ENCODE measurements at places on chromosomes 2 and 18. TPM values are rescaled to one million over a fixed set of nuclear protein-coding genes. Genes with fewer than 3 reads are reported as not detected.

Gene RTP5
- total RNA-seq = not detected

Gene PRKAG3
- total RNA-seq = not detected

Gene UBE2E3
- 78.7 TPM for total RNA-seq

Gene MLPH
- 53.1 TPM for total RNA-seq

Gene CYBRD1
- total RNA-seq = 10.2 TPM

Gene CNDP1
- not detected for total RNA-seq

Gene GKN2
- total RNA-seq = not detected

Gene FSIP2
- not detected for total RNA-seq

GRCh38 chr2:238277695-238278094 is 10.7 kb downstream of the PER2 start:
- no peak for DNase-seq

DNA sequence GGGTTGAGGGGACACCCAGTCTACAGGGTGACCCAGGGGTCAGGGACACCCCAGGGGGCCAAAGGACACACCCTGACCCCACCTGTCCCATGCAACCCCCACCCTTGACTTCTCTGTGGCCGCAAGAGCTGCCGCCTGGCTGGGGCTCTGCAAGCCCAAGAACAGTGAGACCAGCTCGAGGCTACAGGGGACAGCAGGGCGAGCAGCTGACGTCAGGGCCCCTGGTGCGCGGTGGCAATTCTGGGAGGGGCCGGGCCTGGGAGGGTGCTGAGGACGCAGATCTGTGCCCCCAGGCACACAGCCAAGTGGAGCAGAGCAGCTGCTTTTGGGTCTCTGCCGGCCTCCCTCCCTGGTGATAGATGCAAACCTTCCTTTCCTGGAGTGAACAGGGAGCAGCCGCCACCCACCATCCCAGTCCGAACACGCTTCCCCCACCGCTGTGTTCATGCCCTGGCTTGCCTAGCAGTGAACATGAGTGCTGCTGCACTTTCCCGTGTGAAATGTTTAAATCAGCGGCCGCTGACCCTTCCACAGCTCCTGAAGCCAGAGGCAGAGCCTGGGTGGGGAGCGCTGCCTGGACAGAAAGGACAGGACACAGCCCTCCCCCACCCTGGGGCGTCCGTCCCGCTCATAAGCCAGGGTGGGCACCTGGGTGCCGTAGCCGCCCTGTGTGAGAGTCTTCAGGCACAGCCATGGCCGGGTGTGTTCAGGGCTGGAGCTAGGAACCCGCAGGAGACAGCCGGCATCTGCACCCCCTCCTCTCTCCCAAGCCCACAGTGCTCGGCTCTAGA is 46.9 kb downstream of the SLC66A2 start:
- DNase-seq = no peak

- no peak for DNase-seq
Observed at GRCh38 chr2:28991460-28991859, 10.4 kb downstream of the TOGARAM2 start.

DNA sequence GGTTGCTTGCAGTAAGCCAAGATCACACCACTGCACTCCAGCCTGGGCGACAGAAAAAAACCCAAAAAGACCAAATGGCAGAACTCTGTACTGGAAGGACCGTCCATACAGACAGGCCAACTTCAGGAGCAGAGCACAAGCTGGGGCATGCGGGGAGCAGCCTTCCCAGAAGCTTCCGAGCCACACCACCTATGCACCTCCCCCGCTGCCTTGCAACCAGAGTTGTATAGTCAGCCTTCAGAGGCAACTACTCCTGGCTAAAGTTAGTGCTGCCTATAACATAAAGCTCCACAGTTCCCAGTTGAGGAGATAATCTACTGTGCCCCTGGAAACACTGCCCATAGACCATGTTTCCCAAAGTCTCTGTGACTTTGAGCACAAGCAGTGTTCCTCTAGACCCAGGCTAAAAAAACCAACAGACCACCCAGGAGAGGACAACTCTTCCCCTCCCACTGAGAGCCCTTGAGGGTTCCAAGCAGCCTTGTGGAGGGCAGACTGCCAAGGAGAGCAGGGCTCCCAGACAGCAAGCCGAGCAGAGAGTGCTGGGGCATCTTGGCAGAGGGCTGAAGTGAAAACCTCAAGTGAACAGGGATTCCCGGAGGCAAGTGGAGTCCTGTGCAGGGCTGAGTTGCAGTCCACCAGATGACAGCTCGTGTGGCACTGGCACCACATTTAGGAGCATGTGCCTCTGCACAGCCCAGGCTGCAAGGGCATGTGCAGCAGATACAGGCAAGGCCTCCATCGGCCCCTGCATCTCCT is 6.8 kb downstream of the SFT2D3 start:
- no peak for DNase-seq

- DNase-seq = peak; percentile 63
Observed at GRCh38 chr2:226354434-226354833, 445.2 kb downstream of the IRS1 start.
